Forelimb muscle (tissue), 1 donor: ENCODE measurements at places on chromosomes 3 and 15.

DNA sequence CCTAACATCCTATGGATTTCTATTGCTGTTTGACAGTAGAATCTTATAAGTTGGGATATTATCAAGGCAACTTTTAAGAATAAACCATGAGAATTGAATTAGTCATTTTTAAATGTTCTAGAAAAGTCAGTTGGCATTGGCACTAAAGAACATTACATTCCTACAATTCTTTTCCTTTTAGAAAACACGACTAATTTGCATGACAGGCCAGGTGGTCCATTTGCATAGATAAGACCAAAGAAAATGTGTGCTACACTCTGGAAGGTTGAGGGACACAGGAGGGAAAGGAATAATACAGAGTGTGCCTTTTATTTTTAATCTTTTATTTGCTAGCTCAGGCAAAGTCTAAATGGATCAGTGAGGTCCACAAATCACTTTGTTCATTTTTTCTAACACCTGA is 962.3 kb downstream of the EPHA3 start:
- no peak for DNase-seq

GRCh38 chr15:31326875-31327668 is 437 bp downstream of the KLF13 start:
- DNase-seq: no peak

DNA sequence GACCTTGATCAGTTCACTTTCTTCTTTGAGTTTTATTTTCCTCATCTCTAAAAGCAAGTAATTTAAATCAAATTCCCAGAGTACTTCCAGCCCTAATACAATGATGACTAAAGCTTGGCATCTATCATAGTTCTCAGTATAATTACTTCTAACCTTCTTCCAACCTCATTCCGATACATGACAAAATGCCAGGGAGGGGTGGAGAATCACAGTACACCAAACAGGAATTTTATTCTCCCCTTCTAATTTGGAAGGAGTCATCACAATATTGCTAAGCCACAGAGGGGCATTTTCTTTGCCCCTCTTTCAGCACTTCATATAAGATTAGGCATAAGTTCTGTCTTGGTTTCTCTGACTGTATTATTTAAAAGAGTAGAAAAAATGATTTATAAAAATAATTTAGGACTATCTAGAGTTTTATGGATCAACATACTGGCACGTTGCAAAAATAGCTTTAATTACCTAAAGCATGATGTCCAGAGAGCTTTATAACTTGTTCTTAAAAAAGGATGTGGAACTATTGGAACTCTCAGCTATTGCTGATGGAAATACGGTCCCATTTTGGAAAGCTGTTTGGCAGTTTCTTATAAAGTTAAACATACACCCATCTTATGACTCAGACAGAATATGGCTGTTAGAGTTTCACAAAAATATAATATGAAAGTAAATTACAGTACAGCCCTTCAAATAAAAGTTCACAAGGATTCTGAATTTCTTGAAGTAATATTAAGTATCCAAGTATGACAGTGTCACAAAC is 86.9 kb upstream of the UBE2E2 start:
- DNase-seq: peak; percentile 44

DNA sequence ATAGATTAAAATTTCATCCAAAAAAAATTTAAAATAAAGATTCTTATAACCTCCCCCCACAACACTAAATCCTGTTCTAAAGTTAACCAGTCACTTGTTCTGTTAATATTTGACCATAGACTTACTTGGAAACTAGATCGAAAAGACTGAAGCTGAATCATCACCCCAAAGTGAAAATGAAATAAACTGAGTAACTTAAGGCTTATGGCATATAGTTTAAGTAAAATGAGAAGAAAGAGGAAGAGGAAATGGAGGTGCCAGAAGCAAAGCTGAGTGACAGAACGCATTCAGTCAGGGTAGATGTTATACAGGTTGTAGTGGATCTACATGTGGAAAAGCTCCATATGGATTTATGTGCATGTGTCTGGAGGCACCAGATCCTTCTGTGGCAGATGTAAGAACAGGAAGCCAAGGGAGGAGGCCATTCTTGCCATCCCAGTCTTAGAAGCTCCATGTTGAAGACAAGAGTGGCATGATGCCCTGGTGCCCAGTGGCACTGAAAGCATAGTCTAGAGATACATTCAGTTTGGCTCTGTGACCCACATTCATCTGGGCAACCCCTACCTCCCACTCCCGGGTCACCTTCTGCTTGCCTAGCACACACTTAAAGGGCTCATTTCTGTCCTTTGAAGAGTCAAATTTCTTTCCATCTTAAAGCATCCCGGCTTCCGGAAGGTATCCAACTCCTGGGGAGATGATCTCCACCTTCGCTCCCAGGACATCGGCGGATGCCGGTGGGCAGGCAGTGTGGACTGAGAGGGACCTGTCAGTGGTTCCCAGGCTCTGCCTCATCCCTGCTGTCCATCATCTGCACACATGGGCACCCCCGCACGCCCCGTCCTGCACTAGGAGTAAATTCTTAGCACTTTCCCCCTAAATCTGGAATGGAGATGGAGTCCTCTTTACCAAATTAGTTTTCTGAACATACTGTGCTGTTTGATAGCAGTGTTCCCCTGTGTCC is 90.8 kb downstream of the NEO1 start:
- no peak for DNase-seq

- DNase-seq: no peak
Measured at GRCh38 chr3:77655396-77655795, 615.5 kb downstream of the ROBO2 start.
